ENCODE measurements at places on chromosomes 16 and 17.
A peak's percentile ranks its signal among the peaks of the same experiment; 100 is the strongest.

DNA sequence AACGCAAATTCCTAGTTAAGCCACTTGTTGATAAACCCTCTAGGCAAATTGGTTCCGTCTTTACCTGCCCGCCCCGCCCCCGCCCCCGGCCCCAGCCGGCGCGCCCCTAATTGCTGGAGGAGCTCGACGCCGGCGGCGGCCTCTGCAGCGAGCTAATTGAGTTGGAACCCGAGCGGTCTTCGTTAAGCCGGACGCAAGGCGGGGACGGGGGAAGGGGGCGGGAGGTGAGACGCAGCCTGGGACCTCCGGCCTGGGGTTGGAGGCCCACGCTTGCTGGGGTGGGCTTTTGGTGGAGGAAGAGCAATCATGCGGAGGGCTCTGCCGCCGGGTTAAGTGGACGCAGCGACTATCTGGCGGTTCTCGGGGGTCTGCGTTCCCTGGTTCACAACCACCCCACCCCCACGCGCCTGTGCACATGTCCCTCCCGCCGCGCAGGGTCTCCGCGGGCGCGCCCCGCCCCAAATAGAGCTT, 12.7 kb upstream of the FOXF1 start:
- no peak for DNase-seq

GRCh38 chr17:48646183-48647102, 20.3 kb upstream of the HOXB9 start:
- DNase-seq, result no peak

- DNase-seq, result no peak
Observed at GRCh38 chr16:31201582-31202413, 762 bp downstream of the PYCARD start.

- no peak for DNase-seq
Observed at GRCh38 chr17:77546772-77547241, 406.0 kb downstream of the SEC14L1 start.

GRCh38 chr16:22843122-22843521, 29.2 kb downstream of the HS3ST2 start:
- DNase-seq, result no peak

DNA sequence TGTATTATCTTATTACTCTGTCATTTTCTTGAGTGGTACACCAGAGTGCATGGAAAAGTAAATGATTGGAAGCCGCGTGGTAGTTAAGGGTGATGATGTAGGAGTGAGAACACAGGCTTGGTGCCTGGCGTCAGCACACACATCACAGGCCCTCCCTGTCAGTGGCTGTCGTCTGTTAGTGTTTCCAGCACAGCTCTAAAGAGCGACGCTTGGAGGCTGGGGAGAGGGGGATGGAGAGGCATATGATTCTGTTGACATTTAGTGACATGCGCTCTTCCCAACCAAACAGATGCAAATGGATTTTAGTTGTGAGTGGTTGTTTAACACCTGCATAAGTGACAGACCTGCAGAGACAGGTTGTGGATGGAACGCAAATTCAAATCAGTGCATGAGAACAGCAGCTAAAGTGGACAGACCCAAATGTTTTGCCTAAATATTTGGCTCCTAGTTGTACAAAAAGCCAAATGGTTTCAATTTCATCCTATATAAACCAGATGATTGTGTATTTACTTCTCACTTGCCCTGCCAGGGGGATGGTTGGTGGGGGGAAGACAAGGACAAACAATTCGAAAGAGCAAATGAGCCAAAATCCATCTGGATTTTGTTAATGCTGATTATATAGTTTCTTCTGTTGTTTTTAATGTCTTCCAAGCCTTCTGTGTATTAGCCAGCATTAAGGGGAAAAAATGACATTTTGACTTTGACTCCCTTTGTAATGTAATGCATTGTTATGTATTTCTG, 222.3 kb downstream of the WWOX start:
- peak; percentile 29 for DNase-seq

DNA sequence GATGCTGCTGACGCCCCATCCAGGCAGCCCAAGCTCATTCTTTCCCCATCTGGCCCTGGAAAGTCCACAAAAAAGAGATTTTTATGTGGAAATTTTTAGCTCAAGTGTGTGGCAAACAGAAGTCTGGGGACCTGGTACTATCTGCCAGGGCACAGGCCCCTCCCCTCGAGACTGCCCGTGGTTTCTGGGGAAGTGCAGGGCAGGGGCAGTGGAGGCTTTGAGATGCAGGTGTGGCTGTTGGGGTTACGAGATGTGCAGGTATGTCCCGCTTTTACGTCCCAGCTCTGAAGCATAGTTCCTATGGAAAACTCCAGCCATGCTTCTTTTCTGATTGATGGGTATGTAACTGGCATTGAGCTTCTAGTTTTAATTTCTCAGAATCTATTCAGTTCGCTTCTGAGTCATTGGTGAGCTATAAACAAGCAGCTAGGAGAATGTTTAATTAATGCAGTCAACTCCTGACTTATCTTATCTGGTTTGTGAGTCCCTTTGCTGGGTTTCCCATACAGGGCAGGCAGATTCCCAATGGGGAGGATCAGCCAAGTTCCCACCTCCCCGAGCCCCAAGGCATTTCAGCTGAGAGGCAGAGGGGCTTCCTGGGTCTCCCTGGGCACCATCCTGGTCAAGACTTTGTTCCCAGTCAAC, 16.2 kb downstream of the TBX4 start:
- no peak for DNase-seq

- DNase-seq, result no peak
Observed at GRCh38 chr16:53369921-53370320, 64.3 kb upstream of the RBL2 start.

DNA sequence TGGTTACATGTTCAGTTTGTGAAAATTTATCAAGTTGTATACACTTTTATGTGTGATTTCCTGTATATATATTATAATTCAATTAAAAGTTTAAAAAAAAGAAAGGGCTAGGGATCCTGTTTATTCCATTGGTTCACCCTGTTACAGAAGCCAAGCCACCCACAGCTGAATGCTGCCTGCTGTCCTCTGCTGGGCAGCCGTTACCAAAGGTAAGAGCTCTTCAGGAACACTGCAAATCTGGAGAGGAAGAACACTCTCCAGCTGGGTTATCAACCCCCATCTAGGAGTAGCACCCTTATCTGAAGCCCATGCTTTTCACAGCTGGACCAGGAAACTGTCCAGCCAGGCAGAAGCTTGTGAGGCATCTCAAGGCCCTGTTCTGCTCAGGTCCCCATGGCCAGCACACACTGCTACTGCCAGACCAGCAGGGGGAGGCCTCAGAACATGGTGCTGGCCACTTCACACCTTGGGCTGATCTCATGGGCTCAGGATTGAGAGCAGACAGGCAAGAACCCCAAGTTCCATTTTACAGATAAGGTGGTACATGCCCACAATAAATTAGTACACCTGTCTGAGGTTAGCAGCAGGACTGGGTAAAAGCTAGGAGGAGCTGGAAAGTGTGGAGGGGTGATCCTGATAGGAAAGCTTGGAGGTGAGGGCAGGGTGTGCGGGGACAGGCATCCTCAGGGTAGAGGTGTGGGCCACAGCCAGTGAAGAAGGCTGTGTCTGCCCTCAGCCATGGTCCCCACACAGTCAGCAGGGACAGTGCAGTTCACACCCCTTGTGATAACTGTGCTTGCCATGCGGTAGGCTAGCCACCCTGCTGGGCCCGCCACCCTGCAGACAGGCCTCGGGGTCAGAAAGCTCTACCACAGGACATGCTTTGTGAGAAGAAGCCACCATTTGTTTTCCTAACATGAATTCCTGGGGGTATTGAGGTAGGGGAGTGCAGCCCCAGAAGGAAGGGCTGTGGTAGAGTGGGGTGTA, 54.3 kb upstream of the SREBF1 start:
- no peak for DNase-seq

- DNase-seq, result no peak
Observed at GRCh38 chr16:1444730-1445517, 568 bp upstream of the CCDC154 start.

DNA sequence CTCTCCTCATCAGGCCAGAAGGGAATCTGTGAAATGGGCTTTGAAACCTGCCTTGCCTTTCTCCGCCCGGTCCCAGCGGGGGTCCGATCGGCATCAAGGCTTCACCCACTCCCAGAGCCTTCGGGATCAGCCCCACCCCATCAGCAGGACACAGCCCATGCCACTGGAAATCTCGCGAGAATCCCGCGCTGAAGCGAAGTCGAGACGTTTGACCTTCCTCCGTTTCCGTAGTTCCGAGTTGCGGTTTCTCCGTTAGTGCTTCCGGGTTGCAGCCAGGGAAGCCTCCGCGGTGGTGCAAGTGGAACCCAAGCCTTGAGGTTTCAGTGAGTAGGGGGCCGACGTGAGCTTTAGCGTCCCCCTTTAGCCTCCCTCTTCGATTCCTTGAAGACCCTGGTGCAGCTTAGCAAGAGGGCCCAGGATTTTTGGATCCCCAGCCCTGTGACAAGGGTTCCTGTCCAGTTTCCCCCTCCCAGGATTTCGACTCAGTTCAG, at the start of gene COASY:
TSS of gene COASY (plus strand) at position 252 of the 491 bp plus-strand sequence. CDS start 475 bp downstream, outside the sequence.
- no peak for DNase-seq

DNA sequence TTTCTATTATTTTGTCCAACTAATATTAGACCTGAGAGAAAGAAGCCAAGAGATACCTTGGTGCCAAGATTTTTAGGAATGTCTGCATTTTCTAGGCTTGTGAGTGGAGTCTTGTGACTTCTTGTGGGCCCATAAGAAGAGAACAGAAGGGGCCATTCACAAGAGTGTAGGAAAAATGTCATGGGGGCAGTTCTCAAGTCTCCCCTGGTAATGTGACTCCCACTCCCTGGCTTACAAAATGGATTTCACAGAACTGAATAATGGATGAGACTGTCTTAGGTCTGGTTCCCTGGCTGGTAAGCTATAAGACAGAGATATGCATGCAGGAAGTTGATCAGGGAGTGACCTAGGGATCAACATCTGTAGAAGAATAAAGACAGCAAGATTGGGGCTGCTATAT, 181.3 kb downstream of the CBLN1 start:
- DNase-seq, result no peak
